ENCODE measurements at places on chromosomes 3 and 15. TPM values are rescaled to one million over a fixed set of nuclear protein-coding genes. Genes with fewer than 3 reads are reported as not detected.

ADGRG7 gene
- not detected for total RNA-seq

SPTSSB gene
- not detected for total RNA-seq

CPN2 gene
- total RNA-seq, result not detected

KNG1 gene
- total RNA-seq, result not detected

DISP2 gene
- 0.36 TPM for total RNA-seq

SMAD6 gene
- total RNA-seq, result 27.2 TPM

FHIT gene
- total RNA-seq, result 1.5 TPM

EPB42 gene
- total RNA-seq, result not detected

DNA sequence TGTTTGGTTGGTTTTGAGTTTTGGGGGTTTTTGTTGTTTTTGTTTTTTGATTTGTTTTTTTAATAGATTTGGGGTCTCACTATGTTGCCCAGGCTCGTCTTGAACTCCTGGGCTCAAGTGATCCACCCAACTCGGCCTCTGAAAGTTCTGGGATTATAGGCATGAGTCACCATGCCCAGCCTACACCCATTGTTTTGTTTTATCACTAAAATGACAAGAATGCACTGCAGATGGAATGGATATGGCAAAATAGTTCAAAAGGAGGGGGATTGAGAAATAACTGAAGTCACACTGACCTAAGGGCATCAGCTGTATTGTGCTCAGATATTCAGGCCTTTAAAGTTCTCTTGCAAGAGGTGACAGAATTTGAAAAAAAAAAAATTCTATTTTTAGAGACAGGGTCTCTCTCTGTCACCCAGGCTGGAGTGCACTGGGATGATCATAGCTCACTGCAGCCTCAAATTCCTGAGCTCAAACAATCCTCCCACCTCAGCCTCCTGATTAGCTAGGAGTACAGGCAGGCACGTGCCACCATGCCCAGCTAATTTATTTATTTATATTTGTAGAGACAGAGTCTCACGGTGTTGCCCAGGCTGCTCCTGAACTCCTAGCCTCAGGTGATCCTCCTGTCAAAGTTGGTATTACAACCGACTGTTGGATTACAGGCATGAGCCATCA lies 4.4 kb upstream of the RASA2 start:
- peak; percentile 97 for DNase-seq

GRCh38 chr3:115151921-115152320 lies 4.8 kb upstream of the ZBTB20 start:
- no peak for DNase-seq

- peak; percentile 65 for DNase-seq
Observed at GRCh38 chr3:73086071-73086494, 24.6 kb downstream of the EBLN2 start.

DNA sequence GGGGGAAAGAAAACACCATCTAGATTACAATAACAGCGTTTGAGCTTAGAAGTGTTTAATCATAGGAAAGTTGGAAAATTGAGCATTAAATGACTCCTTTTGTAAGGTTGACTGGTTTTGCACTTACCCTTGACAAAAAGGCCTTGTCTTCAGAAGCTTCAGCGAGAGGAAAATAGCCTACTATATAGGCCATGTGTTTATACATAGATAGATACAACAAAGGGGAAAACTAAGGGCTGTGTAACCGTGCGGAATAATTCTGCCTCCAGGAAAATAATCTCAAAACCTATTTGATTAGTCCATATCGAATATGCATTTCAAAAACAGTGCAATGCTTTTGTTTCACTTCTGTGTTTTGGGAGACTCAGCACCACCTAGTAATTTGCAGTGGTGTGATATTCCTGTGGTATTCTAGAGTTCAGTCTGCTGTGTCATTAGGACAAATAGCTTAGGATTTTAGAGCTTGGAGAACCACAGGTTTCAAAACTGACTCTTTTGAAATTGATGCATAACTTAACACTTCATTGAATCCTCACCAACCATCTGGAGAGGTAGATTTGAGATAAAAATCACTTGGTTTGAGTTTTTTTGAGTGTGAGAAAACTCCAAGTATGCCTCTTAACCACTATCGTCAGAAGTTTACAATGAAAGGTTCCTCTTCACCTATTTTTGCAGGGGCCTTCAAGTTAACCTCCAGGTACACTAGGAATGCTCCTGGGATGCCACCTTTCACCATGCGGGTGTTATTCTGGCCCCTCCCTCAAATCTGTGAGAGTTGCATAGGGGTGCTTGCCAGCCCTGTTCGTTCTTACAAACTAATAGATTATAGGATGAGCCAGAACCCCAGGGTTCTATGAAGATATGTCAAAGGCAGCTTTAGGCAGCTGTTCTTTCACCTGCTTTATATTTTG lies 1.9 kb downstream of the ARHGAP31 start:
- peak; percentile 39 for DNase-seq

DNA sequence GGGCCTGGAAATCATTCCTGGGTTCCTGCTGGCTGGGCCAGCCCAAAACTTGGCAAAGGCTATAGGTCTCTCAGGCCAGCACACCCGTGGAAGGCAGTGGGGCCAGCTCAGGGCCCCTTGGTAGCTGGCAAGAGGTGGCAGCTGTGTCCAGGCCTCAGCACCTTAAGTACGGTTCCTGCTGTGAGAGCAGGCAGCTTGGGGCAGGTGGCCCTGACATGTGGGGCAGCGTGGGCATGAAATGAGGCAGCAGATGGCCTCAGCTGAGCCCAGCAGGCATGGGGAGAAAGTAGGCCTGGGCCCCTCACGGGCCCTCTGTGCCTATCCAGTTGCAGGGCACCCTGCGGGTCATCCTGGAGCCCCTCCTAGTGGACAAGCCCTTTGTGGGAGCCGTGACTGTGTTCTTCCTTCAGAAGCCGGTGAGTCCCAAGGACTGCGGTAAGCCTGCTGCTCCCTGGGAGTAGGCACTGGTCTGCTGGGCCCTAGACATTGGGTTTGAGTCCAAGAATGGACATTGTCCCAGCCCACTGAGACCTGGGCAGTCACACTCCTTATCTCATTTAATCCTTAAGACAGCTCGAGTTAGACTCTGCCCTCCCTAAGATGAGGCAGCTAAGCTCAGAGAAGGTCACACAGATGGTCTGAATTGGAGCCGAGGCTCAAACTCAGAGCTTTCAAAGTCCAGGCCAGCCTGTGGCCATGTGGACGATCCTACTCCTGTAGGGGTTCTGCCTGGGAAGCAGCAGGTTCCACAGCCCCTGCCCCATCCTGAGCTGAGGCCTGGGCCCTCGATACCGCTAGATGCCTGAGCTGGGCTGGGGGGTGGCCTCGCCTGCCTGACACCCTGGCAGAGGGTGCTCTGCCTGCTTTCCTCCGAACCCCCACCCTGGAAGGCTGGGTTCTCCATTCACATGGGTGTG lies 25.5 kb downstream of the ESYT3 start:
- DNase-seq, result no peak

DNA sequence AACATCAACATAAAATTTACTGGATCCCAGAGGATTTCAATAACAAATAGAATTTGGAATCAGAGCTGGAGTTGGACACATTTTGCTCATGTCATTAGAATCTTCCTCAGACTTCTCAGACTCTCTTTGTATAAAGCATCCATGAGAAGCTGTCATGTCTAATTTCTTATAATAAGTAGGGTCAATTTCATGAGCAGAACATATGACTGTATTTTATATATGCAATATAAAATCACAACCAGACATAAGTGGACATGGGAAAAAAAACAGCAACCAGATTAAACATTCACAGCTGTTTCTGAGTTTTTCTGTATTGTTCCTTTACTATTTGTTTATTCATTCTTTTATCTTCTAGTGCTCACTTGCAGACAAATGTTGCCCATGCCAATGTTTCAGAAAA lies 325.5 kb downstream of the RBMS3 start:
- DNase-seq, result peak; percentile 32

GRCh38 chr3:99576904-99577559 lies 61.4 kb upstream of the COL8A1 start:
- DNase-seq, result peak; percentile 24

GRCh38 chr3:33194303-33194702 lies 24.3 kb downstream of the SUSD5 start:
- no peak for DNase-seq

DNA sequence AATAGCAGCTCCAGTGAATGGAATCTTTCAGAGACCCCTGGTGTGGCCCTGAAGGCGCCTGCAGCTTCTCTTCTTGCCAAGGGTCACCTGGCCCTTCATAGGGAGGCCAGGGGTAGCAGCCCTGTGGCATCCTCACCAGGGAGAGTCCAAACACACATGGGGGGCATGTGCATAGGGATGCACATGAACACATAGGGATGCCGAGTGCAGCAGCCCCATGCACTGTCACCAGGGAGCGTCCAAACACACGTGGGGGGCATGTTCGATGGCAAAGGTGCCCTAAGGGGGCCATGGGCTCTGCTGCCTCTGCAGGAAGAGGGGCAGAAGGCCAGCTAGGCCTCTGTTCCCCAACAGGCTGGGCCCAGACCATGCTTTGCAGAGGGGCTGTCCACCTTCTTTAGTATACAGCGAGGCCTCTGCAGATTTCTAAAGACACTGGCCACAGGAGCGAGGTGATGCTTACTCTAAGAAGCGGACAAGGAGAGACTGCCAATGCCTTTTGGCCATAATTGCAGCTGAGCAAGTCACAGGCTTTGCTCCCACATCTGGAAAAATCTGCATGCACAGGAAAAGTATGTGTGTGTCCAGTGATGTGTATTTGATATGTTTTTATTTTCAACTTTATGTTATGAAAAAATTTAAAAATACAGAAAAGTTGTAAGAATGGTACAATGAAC lies 21.0 kb downstream of the ANAPC13 start:
- peak; percentile 61 for DNase-seq

GRCh38 chr3:177946936-177947335 lies 589.3 kb upstream of the KCNMB2 start:
- DNase-seq, result peak; percentile 81

DNA sequence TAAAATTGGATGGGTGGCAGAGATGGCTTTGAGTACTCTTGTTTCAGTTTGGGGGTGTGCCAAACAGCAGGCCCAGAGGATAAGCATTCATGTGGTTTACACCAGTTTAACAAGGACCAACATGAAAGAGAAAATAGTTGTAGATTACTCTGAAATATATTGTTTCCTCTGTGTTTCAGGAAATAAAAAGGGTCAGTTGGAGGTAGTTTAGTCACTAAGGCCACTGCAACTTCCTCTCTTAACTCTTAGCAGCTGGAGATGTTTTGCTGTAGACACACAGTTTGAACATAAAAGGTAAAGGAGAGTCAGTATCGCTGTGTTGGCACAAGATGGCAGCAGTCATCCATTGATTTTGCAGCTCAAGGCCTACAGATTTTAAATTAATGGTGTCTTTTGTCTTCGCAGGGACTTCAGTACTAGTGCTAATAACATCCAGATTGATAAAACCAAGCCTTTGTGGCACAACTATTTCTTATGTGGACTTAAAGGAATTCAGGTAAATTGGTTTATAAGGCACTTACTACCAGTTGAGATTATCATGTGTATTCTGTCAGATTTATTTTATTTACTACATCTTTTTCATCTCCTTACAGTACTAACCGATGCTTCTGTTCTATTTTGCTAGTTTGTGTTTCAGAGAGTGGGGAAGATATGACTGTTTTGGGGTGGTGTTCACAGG lies 65.5 kb downstream of the GALK2 start:
- peak; percentile 95 for DNase-seq

DNA sequence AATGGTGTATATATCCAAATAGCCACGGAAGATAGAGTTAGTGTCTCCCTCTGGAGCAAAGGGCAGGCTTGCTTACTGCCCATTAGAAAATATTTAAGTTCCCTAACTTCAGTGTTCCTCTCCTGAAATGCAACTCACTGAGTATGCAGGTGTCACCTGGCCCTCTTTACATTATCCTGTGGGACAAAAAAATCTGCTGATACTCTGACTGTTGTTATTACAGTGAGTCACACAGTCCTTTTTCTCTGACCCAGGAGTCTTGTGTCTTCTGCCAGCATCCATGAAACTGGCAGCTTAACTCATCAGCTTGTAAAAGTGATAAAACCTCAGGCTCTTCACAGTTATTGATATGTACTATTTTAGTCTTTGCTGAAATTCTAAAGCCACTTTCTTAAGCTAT lies 42.2 kb upstream of the RASGRF1 start:
- no peak for DNase-seq

DNA sequence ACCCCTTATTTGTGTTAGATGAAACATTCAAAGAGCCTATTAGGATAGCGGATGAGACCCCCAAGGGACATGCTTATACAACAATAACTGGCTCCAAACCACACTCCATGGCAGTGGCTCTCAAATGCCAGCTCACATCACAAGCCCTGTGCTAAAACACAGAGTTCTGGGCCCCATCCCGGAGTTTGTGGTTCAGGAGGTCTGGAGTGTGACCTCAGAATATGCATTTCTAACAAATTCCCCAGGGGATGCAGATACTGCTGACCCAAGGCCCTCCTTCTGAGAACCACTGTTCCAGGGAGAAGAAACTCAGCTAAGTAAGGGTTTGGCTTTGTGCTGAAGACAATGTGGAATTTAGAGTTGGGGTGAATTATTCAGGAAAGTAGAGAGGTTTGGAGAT lies 3.6 kb downstream of the CCRL2 start:
- DNase-seq, result peak; percentile 21

DNA sequence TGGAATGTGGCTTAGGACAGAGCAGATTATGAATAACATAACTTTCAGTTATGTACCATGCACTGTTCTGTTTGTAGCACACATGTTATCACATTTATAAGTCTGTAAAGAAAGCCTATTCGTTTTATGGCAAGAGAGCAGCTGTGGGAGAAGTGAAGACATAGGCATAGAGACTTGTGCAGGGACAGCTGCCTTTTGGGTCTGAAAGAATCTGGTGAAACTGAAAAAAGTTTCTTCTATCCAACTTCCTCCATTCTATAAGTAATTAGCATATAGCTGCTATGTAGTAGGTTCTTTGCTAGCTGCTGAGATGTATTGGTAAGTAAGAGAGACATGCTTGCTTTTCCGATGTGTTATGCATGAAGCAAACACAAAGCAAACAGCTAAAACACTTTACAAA lies 1095.4 kb upstream of the CADM2 start:
- no peak for DNase-seq

DNA sequence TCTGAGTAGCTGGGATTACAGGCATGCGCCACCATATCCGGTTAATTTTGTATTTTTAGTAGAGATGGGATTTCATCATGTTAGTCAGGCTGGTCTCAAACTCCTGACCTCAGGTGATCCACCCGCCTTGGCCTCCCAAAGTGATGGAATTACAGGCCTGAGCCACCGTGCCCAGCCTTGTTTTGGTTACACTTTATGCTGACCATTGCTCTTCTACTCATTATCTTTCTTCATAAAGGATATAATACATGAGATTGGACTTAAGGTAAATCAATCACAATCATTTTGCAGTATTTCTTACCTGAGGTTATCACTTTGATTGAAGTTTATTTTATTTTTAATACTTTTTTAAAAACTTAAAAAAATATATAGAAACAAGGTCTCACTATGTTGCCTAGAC lies 2.2 kb upstream of the LEO1 start:
- DNase-seq, result no peak

DNA sequence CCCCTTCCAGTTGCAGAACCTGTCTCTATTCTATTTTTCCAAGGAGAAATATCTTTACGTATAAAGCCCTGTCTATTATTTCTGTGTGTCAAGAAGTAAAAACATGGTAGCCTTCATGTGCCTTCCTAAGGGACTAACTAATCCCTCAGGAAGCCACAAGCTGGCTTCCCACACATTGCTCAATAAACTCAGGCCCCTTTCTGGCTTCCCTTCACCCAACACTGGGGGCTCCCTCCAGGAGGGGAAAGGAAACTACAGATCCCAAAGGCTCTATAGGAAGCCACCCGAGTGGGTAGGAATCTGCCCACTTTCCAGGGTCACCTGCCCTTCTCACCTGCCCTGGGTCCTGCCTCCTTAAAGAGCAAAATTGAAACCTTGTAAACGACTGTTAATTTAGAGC lies 4.6 kb downstream of the TLE3 start:
- no peak for DNase-seq
